ENCODE measurements at places on chromosomes 2 and 18.

GRCh38 chr2:122009561-122009960 is 254.1 kb downstream of the TSN start:
- no peak for DNase-seq

DNA sequence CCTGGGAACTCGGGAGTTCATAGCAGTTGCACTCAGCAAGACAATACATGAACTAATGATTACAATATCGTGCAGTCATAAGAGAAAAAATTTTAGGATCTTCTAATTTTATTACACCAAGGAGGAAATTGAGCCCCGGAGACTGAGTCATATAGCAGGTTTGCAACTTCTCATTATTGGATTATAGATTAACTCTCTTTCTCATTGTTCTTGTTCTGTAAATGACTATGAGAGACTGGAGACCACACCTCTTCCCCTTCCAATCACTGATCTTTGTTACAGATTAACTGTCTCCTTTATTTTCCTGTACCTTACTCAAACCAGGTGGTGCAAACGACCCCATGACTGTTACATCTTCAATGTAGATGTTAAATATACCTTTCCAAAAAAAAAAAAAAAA is 435.8 kb upstream of the DDX18 start:
- no peak for DNase-seq

- DNase-seq: no peak
Observed at GRCh38 chr18:63162271-63163014, 157.1 kb downstream of the BCL2 start.

- DNase-seq: peak; percentile 35
Observed at GRCh38 chr18:13137670-13138419, 80.7 kb upstream of the LDLRAD4 start.

DNA sequence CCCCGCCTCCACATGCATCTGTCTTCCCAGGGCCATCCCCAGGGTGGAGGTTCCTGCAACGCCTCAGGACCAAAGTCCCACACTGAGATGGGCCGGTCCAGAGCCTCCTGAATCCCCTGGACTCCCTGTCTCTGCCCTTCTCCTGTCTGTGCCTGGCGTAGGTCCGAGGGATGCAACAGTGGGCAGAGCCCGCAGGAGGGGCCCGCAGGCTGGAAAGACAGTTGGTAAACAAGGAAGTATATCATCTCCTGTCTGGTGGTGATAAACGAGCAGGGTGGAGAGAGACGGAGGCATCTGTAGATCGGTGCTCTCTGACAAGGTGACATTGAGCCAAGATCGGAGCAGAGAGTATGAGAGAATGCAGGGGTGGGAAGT is 72.6 kb upstream of the RAB6C start:
- no peak for DNase-seq

DNA sequence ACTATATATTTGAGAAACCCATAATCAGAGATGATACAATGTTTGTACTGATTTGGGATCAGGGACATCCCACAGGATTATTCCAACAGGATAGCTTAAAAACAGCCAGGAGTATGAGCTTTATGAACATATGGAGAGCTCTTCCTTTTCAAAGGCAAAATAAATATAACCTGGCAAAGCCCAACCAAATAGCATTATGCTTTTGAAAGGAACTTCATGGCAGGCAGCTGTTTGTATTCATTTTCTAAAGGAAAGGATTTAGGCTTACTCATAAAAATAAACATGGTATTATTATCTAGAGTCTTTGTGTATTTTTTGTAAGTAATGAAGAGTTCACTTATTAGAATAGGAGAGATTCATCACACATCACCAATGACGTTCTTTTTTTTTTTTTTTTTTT is 44.4 kb downstream of the CCDC195 start:
- no peak for DNase-seq

GRCh38 chr2:12737738-12738485 is 21.2 kb downstream of the TRIB2 start:
- DNase-seq: no peak

GRCh38 chr2:63926815-63927214 is 85.1 kb downstream of the UGP2 start:
- DNase-seq: no peak

DNA sequence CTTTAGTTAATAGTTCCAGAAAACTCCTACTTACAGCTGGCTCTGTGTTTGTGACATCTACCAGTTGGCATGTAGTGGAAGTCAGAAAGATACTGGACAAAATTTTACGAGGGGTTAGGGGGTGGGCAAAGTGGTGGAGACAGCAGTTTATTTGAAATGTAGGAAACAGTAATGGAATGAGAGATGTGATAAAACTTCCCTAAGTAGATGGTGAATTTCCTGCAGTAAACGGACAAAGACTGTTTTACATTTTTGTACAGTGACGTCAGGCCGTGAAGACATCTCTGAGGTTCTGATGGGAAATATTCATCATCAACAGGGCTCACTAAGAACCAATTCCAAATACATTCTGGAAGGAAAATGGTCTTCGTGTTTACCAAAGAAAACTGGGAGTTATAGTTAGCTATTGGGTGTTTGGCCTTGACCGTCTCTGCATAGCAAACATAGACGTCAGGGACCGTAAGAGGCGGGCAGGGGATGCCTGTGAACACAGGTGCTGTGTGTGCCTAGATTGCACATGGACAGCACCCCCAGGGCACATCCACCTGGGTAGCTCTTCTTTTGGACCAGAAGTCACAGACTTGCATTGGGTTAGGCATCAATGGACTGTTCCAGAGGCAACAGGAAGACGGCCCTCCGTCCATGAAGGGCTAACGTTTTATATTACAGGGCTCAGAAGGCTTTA is 131.5 kb downstream of the ZNF516 start:
- no peak for DNase-seq

GRCh38 chr2:99852956-99853355 is 289.4 kb downstream of the AFF3 start:
- DNase-seq: no peak

- no peak for DNase-seq
Observed at GRCh38 chr2:53445383-53446070, 322.1 kb upstream of the CHAC2 start.

- no peak for DNase-seq
Observed at GRCh38 chr18:6941996-6942395, 175.6 kb downstream of the LAMA1 start.

- DNase-seq: no peak
Observed at GRCh38 chr2:143603035-143603655, 473.9 kb downstream of the ARHGAP15 start.

- DNase-seq: no peak
Observed at GRCh38 chr2:240507060-240507777, 50.6 kb downstream of the ANKMY1 start.

- DNase-seq: no peak
Observed at GRCh38 chr18:30432349-30432748, 610.2 kb downstream of the DSC3 start.

DNA sequence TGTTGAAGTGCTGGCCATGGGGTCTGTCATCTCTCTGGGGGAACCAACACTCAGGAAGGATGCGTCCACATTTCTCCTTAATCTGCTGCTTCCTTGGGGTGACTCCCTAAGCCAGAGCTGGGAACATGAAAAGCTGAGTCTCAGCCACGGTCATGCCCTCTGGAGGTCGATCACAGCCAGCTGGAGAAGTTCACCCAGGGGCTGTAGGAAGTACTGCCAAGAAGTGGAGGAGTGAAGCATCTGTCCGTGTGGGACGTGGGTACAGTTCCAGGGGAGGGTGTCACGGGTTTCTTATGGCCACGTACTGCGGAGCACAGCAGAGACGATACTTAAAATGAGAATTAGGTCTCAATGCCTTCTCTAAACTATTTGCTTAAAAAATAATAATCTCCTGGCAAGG is 42.4 kb upstream of the IGFBP2 start:
- DNase-seq: no peak

DNA sequence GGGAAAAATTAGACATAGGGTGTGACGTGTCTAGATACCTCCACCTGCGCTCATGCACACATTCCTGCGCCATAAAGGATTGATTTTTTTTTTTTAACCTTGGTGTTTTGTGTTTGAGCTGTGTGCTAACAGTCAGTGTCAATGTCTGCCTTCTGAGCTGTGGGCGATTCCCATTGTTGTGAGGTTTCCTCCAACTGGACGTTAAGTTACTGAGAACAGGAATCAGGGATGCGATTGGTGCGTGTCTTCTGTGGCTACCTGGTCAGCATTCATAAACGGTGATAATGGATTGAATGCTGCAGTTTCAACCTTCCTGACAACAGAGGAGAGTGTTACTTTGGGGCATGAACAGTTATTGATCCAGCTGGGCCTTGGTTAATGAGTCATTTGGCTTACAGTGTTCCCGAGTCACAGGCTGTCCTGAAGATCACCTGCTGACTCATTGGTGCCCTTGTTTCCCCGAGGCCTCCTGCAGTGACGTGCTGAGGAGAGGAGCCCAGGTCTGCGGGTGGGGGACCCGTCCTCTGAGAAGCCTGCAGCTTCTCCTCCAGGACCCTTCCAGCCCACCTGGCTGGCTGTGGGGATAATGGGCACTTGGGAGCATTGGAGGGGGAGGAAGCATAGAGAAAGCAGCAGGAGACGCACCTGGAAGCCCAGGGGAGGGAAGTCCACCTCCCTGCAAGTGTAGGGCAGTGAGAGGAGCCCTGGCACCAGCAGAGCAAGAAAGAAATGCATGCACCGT is 25.8 kb upstream of the CABYR start:
- DNase-seq: no peak

DNA sequence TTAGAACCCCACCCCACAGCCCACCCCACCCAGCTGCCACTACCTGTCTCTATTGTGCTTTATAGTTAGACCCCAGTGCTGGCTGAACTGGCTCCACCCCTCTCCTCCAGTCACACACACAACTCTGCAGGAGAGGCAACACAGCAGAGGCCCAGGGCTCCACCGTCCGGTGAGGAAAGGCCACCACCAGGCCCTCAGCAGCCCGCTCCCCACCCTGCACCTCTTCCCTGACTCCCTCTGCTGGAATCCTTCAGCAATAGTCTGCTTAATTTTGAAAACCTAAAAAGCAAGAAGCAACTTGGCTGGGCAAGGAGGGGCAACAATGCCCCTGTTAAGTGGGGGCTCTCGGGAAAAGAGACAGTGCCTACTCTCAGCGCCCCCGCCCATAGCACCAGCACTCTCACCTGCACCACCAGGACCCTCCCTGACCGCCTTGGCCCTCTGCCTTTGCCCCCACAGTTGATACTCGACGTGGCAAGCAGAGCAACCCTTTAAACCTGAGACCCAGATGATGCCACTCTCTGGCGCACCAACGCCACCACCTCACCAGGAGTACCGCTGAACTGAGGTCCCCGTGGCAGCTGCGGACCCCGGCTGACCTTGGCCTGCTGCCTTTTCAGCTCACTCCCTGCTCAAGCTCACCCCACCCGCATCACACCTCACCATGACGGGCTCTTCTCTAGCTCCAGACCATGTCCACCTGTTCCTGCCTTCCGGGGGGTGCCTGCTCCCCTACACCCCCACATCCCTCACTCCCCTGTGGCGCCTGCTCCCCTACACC is 45.7 kb downstream of the NDUFA10 start:
- no peak for DNase-seq

- DNase-seq: no peak
Observed at GRCh38 chr2:219722276-219722879, 94.9 kb downstream of the SLC4A3 start.

GRCh38 chr18:67597759-67598158 is 81.2 kb upstream of the DSEL start:
- DNase-seq: no peak

DNA sequence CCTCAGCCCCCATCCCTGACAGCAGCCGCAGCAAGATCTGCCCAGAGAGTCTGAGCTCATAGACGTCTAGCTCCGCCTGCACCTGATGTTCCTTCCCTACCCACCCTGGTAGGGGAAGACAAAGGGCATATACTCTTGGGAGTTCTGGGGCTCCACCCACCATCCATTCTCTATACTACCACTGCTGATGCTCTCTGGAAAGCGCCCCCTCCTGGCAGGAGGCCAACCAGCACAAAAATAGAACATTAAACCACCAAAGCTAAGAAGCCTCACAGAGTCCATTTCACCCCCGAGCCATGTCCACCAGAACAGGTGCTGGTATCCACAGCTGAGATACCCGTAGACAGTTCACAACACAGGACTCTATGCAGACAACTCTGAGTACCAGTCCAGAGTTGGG is 662.6 kb upstream of the FAM98A start:
- no peak for DNase-seq

GRCh38 chr2:144111437-144111836 is 408.5 kb downstream of the ZEB2 start:
- no peak for DNase-seq
